Activated CD4-positive, alpha-beta memory T cell treated with anti-CD3 and anti-CD28 coated beads for 36 hours (primary cell): ENCODE measurements at places on chromosomes 2 and 18. TPM values are rescaled to one million over a fixed set of nuclear protein-coding genes. Genes with fewer than 3 reads are reported as not detected.

MYL1 gene
- not detected for total RNA-seq

- no peak overlapping the region for H3K27ac ChIP-seq
- no peaks in the 10 kb centered on the region for H3K4me1 ChIP-seq
- H3K4me3 ChIP-seq, result no peak overlapping the region
- DNase-seq, result no peak
- H3K27me3 ChIP-seq, result no peaks in the 10 kb centered on the region
Measured at GRCh38 chr2:78355967-78356366, 669.5 kb upstream of the REG3G start.

PDK1 gene
- 31.6 TPM for total RNA-seq

DNA sequence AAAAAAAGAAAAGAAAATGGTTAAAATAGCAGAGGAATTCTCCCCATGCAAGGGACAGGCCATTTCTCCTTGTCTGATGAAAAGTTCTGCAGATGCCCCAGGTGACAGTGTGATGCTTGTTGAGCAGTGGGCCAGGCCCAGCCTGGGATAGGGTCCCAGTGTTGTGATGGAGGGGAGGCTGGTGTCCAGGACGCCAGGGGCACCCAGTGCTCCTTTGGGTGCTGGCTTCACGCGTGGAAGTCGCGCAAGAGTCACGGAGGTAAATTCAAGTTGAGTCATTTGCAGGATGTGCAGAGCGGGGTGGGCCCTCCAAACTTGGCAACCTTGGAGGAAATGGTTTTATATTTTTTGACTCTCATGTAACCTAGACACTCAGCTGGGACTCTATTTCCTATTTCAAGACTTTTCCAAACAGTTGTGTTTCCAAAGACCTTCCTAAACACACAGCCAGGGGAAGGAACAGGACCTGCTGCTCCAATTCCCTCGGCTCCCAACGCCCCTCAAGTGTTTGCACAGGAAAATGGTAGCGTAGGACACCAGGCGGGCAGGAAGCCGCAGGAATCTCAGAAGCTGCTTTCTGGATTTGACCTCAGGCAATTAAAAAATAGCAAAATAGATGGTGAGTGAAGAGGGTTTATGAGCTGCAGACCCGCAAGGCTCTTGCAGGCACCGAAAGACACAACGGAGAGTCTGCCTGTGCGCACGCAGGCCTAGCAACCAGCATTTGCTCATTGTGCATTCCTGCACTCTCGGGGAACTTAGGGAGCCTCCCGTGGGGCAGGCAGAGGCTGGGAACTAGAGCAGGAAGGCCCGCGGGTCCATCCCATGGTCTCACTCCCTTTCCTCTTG, 107.1 kb upstream of the ODC1 start:
- no peak for DNase-seq
- H3K4me3 ChIP-seq, result no peak overlapping the region
- no peak overlapping the region for H3K27ac ChIP-seq
- H3K27me3 ChIP-seq, result peaks cover 2% of the 10 kb centered on the region
- no peaks in the 10 kb centered on the region for H3K36me3 ChIP-seq

DNA sequence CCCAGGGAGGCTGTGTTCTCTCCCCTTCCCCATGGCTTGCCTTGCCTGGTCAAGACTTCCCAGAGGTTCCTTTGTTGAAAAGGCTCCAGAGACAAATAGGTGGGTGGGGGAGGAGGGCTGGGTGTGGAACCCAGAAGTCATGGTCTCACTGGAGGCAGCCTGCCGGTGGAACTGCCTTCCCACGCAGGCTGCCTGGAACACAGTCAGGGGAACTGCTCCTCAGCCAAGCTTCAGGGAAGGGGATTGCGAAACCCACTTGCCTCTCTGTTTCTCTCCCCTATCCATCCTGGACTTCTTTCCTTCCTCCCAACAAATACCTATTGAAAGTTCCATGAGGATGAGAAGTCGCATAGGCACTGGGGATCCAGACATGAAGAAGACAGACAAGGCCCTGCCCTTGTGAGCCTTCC, 31.6 kb downstream of the MARCO start:
- H3K27me3 ChIP-seq, result peaks cover 2% of the 10 kb centered on the region
- H3K4me3 ChIP-seq, result no peak overlapping the region
- no peaks in the 10 kb centered on the region for H3K4me1 ChIP-seq
- DNase-seq, result no peak
- no peaks in the 10 kb centered on the region for H3K36me3 ChIP-seq
- H3K27ac ChIP-seq, result no peak overlapping the region

DNA sequence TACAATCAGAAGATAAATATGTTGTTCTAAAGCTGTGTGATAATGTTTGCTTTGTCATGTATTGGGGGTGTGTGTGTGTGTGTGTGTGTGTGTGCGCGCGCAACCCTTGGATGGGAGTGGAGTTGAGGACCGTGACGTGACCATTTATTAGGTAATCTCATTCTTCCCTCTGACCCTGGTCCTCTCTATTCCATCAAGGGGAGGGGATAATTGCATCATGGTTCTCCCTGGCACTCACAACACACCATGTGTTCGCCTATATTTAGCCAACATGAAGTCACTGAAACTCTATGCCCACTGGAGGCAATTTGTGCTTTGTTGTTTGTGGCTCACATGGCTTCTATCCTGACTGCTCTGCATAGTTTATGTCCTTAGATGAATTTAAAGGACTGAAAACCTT, 79.8 kb upstream of the LRPPRC start:
- no peaks in the 10 kb centered on the region for H3K27me3 ChIP-seq
- no peak for DNase-seq
- no peak overlapping the region for H3K4me3 ChIP-seq
- no peaks in the 10 kb centered on the region for H3K36me3 ChIP-seq

GKN2 gene
- not detected for total RNA-seq

DNA sequence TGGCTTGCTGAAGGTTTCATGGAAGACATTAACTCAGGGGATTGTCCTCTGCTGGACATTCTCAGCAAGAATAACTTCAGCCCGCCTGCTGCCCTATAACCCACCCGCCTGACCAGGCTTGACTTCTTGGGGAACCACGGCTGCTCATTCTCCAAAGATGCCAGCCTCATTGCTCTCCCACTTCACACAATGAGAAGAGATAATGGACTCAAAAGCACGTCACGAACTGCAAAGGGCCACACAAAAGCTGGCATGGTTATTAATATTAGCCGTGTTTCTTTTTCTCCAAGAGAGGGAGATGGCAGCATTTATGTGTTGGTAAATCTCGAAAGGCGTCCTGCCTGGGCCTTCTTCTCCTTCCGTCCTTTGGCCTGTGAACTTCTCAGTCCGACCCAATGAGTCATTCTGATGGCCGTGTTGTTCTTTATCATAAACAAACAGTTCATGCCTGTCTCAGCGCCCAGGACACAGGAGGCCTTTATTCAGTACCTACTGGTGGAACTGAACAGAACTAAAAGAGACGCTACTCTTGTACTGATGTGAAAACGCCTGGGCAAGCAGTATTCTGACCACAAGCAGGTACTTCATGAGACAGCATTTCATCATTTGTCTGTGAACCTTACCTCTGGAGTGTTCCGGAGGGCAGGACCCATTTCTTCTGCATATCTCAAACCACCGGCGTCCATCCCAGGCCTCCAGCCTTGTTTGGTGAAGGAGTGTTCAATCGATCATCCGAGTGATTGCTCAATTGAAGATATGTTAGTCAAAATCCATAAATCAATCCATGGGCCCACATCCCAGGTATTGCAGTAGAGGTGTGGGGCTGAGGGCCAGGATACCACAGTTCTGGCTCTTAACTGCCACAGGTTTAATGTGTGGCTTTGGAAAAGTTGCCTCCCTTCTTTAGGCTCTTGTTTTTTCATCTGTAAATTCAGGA, 25.1 kb upstream of the KLHL29 start:
- H3K4me3 ChIP-seq, result no peak overlapping the region
- DNase-seq, result no peak
- H3K27me3 ChIP-seq, result peaks cover 24% of the 10 kb centered on the region
- H3K36me3 ChIP-seq, result no peaks in the 10 kb centered on the region
- no peak overlapping the region for H3K27ac ChIP-seq

GRCh38 chr18:8319798-8320489, 289.3 kb upstream of the RAB12 start:
- H3K36me3 ChIP-seq, result no peaks in the 10 kb centered on the region
- H3K4me1 ChIP-seq, result no peaks in the 10 kb centered on the region
- no peak overlapping the region for H3K4me3 ChIP-seq
- H3K27me3 ChIP-seq, result no peaks in the 10 kb centered on the region

DNA sequence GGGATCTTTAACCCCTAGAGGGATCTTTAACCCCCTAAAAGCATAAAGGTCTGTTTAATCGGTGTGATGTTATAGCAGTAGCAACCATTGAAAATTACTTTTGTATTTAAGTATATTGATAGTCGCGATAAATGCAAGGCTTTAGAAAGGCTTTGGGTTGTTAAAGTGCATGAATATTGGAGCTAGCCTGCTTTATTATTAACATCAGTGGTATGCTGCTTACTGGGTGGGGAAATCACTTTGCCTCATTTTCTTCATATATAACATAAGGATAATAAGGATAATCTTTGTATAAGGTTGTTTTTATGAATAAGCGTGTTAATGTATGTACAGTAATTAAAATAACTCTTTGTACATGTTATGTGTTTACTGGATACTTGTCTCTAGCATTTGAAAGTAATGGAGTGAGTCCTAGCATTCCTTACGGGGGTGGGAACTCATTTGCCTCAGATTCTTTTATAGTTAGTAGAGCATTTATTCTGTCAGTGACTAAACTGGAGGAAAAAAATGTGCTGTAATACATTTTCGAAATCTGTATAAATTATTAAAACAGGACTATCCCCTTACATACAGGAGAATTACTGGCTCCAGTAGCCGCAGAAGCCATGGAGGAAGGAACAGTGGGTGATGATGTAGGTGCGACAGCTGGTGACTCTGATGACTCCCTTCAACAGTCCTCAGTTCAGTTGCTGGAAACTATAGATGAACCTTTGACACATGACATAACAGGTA, 122.2 kb downstream of the BIRC6 start:
- no peak for DNase-seq
- H3K4me3 ChIP-seq, result no peak overlapping the region
- H3K4me1 ChIP-seq, result peaks cover 12% of the 10 kb centered on the region
- no peak overlapping the region for H3K27ac ChIP-seq
- H3K27me3 ChIP-seq, result no peaks in the 10 kb centered on the region

DNA sequence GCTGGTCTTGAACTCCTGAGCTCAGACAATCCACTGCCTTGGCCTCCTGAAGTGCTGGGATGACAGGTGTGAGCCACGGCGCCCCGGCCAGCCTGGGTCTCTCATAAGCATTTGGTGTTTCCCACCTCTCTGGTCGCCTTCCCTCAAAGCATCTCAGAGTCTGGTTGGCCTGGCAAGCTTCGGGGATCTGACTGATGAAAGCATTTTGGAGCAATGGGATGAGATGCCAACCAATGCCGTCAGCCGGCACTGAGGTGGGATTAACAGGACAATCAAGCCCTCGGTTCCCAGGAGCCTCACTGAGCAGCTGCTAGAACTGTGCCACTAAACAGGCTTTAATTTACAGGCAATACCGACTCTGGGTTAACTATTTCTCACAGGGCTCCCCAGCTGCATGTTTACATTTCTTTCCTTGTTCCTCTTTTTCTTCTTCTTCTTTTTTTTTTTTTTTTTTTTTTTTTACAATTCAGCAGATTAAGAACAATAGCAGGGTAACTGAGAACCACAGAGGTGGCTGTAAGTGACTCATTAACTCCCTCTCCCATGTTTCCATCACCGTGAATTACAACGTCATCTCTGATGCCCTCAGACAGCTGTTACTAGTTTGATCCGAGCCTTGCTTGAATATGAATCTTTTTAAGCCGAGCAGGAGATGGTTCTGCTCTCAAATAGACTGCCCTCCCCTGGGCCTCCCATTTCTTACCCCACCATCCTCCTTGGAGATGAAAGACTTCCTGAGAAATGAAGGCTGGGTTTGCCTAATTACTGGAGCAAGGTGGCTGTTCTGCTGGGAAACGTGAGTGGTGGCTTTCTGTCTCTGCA, 37.9 kb downstream of the ODC1 start:
- no peak overlapping the region for H3K4me3 ChIP-seq
- H3K36me3 ChIP-seq, result peaks cover 7% of the 10 kb centered on the region
- DNase-seq, result no peak
- no peak overlapping the region for H3K27ac ChIP-seq

MAPRE2 gene
- 46.4 TPM for total RNA-seq

GRCh38 chr2:123953846-123954245, 71.2 kb upstream of the CNTNAP5 start:
- no peaks in the 10 kb centered on the region for H3K27me3 ChIP-seq
- no peak for DNase-seq
- H3K4me1 ChIP-seq, result no peaks in the 10 kb centered on the region
- H3K4me3 ChIP-seq, result no peak overlapping the region

SPC25 gene
- 47.1 TPM for total RNA-seq

- peaks cover 9% of the 10 kb centered on the region for H3K4me1 ChIP-seq
- H3K36me3 ChIP-seq, result peaks cover 6% of the 10 kb centered on the region
- H3K27ac ChIP-seq, result no peak overlapping the region
- no peaks in the 10 kb centered on the region for H3K27me3 ChIP-seq
Measured at GRCh38 chr2:183227176-183227575, 102.9 kb downstream of the NUP35 start.

GRCh38 chr2:73000808-73001570, 70.5 kb downstream of the SFXN5 start:
- no peaks in the 10 kb centered on the region for H3K36me3 ChIP-seq
- no peak overlapping the region for H3K27ac ChIP-seq
- H3K27me3 ChIP-seq, result no peaks in the 10 kb centered on the region
- no peak for DNase-seq

- peaks cover 28% of the 10 kb centered on the region for H3K27me3 ChIP-seq
- DNase-seq, result no peak
- peaks cover 4% of the 10 kb centered on the region for H3K4me1 ChIP-seq
Measured at GRCh38 chr18:76621782-76622495, 126.9 kb upstream of the ZNF516 start.

DNA sequence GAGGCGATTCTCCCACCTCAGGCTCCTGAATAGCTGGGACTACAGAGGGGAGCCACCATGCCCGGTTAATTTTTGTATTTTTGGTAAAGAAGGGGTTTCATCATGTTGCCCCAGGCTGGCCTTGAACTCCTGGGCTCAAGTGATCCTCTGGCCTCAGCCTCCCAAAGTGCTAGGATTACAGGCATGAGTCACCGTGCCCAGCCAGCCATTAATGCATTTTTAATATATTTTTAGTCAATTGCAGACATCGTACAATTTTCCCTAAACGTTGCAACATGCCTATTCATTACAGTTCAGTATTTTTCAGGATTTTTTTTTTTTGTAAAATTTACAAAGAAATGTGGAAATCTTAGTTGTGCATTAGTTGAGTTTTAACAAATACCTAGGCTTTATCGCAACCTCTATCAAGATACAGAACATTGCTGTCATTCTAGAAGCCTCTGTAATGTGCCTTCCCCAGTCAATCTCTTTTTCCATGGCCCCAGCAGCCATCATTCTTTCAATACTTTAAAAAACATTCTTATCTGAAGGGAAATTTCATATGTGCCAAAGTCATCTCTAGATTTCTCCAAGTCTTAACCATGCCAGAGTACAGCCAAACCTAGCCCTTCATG, 14.7 kb downstream of the NABP1 start:
- peaks cover 44% of the 10 kb centered on the region for H3K4me1 ChIP-seq
- H3K27me3 ChIP-seq, result no peaks in the 10 kb centered on the region
- H3K27ac ChIP-seq, result no peak overlapping the region
- no peak for DNase-seq
- H3K36me3 ChIP-seq, result peaks cover 37% of the 10 kb centered on the region

- no peaks in the 10 kb centered on the region for H3K36me3 ChIP-seq
- no peak overlapping the region for H3K4me3 ChIP-seq
- no peaks in the 10 kb centered on the region for H3K4me1 ChIP-seq
- no peak for DNase-seq
Measured at GRCh38 chr18:45085916-45086624, 405.4 kb downstream of the SETBP1 start.
